ENCODE measurements at places on chromosomes 12 and 14. TPM values are rescaled to one million over a fixed set of nuclear protein-coding genes. Genes with fewer than 3 reads are reported as not detected.
A peak's percentile ranks its signal among the peaks of the same experiment; 100 is the strongest.

Gene ZFHX2
- total RNA-seq, result 0.76 TPM

Gene CLEC4D
- not detected for total RNA-seq

GRCh38 chr14:94328196-94328595 is 5.1 kb upstream of the SERPINA6 start:
- no peaks in the 10 kb centered on the region for H3K36me3 ChIP-seq
- H3K4me1 ChIP-seq, result no peaks in the 10 kb centered on the region
- H3K27ac ChIP-seq, result no peak overlapping the region

GRCh38 chr14:73244541-73245290 is 7.4 kb downstream of the PAPLN start:
- H3K27ac ChIP-seq, result no peak overlapping the region
- no peaks in the 10 kb centered on the region for H3K36me3 ChIP-seq
- H3K4me1 ChIP-seq, result peaks cover 22% of the 10 kb centered on the region
- H3K27me3 ChIP-seq, result no peaks in the 10 kb centered on the region

GRCh38 chr12:51884676-51885229 is 3.1 kb upstream of the ANKRD33 start:
- no peak overlapping the region for H3K4me3 ChIP-seq
- H3K27ac ChIP-seq, result peak overlapping the region; percentile 42
- H3K4me1 ChIP-seq, result peaks cover 5% of the 10 kb centered on the region
- no peaks in the 10 kb centered on the region for H3K27me3 ChIP-seq
- DNase-seq, result no peak
